NCI-H2081 (cell line): ENCODE measurements at places on chromosomes 16 and 17.
A peak's percentile ranks its signal among the peaks of the same experiment; 100 is the strongest.

GRCh38 chr17:28624148-28624547 lies 10.2 kb upstream of the RSKR start:
- DNase-seq, result no peak

- no peak for DNase-seq
Observed at GRCh38 chr16:23298290-23298915, 3.7 kb upstream of the SCNN1B start.

GRCh38 chr16:26365161-26365940 lies 673.6 kb downstream of the HS3ST4 start:
- DNase-seq, result no peak

DNA sequence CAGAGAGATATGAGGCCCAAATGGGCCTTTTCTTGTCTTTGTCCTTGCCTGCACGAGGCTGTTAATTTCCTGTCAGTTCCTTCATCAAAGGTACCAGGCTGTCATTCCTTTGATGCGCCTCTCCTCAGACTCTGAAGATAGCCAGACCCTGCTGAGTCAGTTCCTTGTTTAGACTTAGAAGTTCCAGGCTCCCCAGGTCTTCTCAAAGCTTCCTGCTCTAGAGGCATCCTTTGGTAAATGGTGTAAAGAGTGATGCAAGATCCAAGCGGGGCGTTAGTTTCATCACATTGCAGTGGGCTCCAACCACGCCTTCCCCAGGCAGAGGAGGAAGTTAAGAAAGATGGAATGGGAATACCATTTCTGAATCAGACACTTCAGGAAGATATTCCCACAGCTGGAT lies 4.0 kb upstream of the CDH11 start:
- DNase-seq, result no peak

DNA sequence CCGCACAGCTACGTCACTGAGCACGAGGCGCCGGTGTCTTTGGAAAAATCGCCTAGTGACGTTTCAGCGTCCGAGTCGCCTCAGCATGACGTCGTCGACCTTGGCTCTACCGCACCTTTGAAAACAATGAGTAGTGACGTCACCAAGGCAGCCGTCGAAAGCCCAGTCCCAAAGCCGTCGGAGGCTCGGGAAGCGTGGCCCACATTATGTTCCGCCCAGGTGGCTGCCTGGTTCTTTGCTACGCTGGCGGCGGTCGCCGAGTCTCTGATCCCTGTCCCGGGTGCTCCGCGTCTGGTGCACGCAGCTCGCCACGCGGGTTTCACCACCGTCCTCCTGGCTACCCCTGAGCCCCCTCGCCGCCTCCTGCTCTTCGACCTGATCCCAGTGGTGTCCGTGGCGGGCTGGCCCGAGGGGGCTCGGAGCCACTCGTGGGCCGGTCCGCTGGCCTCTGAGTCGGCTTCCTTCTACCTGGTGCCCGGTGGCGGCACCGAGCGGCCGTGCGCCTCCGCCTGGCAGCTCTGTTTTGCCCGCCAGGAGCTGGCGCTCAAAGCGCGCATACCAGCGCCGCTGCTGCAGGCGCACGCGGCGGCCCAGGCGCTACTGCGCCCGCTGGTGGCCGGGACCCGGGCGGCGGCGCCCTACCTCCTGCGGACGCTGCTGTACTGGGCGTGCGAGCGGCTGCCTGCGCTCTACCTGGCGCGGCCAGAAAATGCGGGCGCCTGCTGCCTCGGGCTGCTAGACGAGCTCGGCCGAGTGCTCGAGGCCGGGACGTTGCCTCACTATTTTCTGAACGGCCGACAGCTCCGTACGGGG lies 1.5 kb downstream of the TMEM102 start:
- DNase-seq, result peak; percentile 79

GRCh38 chr16:48378836-48379235 lies 6.4 kb downstream of the SIAH1 start:
- no peak for DNase-seq

DNA sequence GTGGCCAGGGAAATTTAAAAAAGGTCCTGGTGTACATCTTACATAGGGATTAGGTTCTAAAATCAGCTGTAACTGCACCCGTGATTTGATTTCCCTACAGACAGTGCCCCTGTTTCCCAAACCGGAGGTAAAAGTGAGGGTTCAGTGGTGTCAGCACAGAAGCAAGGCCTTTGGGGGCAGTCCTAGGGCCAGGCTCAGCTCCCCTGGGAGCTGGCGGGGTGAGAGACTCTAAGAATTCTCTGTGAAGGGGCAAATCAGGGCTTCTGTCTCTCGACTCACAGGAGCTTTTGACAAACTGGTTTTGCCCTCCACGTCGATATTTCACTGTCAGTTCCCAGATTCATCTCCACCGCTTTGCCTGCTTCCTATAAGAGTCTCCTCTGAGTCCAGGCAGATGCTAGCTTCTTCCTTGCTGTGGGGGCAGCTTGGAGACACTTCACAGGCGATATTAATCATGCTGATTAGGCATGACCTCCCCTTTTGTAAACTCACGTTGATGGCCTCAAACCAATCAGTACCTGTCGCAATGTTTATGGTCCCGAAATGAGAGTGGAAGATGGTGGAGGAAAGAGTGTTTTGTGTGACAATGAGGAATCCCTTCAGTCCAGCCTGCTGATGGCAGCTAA lies 234.2 kb upstream of the TOX3 start:
- no peak for DNase-seq

DNA sequence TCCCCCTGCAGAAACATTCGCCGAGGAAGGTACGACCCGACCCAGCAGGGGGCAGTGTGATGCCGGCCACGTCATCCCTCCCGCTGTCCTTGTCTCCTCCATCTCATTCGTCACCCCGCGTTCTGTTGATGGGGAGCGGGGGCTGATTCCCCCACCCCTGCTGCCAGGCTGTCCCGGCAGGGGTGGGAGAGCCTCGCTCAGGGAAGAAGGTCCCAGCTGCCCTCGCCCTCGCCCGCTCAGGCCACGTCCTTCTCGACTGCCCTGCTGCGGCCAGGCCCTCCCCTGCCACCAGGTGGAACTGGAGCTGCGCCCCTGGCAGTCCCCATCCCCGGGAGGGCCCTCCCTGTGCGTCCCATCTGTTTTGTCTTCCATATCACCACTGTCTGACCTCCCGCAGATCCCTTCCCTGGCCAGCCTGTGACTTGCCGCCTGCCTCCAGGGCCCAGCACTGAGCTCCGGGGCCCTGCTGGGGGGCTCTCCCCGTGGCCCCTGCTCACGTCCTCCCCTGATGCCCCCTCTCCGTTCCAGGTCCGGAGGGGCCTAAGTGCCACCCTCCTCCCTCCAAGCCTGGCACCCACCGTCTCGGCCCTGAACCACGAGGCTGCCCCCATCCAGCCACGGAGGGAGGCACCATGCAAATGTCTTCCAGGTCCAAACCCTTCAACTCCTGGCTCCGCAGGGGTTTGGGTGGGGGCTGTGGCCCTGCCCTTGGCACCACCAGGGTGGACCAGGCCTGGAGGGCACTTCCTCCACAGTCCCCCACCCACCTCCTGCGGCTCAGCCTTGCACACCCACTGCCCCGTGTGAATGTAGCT lies 20.6 kb downstream of the ADAM11 start:
- DNase-seq, result peak; percentile 71

- no peak for DNase-seq
Observed at GRCh38 chr17:67200727-67201301, 44.2 kb downstream of the HELZ start.
